ENCODE measurements at places on chromosomes 1 and 21.
A peak's percentile ranks its signal among the peaks of the same experiment; 100 is the strongest.

- no peak for DNase-seq
These were observed 1.5 kb upstream of the DNAJB4 start for GRCh38 chr1:78003070-78003746.

DNA sequence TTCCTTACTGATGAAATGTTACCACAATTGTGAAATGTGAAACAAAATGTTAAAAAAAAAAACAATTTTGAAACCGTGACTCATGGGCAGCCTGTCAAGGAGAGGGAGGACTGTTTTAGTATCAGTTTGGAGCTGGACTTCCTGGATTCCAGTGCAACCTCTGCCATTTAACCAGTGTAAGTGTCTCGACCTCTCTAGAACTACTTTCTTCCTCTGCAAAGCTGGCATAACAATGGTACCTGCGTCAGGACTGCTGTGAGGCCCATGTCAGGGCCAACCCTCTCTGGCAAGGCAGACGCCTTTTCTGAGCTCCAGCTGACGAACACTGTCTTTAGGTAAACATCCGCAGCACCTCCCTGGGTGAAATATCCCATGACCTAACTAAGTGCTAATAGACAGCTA is 20.9 kb downstream of the URB1 start:
- peak; percentile 82 for DNase-seq

DNA sequence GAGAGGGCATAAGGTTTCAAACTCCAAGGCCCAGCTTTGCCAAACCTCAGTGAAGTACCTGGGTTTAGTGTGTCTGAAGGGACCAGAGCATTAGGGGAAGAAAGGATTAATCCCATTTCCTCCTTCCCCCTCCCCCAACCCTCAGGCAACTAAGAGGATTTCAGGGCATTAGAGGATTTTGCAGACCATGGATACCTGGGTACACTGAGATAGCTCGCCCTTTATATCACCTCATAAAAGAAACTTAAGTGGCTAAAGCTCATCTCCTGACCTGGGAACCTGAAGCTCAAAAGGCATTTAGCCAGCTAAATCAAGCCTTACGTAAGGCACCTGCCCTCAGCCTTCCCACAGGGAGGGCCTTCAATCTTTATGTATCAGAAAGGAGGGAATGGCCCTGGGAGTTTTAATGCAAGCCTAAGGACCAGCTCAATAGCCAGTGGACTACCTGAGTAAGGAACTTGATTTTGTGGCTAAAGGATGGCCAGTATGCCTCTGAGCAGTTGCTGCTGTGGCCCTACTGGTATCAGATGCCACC is 26.4 kb upstream of the SMYD3 start:
- DNase-seq = no peak

DNA sequence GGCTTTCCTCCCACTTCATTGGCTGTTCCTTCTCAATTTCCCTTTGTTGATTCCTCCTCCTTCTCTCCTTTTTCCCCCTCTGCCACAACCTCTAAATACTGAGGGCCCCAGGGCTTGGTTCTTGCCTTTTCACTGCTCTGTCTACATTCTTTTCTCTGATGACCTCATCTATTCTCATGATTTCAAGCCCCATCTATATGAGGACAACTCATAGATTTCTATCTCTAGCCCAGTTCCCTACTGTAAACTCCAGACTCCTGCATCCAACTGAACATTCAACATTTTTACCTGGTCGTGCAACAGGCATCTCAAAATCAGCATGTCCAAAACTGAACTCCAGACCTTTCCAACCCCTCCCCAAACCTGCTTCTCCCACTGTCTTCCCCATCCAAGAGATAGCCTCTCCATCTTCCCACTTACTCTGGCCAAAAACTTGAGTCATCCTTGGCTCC is 11.5 kb upstream of the SLC9A1 start:
- no peak for DNase-seq

DNA sequence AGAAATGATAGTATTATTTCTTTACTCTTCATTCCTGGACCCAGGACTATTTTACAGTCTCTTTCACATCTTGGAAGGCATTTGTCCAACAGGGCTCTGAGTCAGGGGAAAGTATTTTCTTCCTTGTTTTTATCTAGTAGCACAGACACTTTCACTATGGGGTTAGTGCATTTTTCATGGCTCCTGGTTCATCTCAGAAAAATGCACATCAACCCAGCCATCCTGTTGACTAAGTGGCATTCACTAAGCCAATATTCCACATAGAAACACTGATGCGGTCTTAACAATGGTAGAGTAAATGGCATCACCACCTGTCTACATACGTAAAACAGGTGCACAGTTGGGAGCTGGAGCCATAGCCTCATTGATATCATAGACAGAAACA is 87.4 kb upstream of the C1orf21 start:
- peak; percentile 88 for DNase-seq

DNA sequence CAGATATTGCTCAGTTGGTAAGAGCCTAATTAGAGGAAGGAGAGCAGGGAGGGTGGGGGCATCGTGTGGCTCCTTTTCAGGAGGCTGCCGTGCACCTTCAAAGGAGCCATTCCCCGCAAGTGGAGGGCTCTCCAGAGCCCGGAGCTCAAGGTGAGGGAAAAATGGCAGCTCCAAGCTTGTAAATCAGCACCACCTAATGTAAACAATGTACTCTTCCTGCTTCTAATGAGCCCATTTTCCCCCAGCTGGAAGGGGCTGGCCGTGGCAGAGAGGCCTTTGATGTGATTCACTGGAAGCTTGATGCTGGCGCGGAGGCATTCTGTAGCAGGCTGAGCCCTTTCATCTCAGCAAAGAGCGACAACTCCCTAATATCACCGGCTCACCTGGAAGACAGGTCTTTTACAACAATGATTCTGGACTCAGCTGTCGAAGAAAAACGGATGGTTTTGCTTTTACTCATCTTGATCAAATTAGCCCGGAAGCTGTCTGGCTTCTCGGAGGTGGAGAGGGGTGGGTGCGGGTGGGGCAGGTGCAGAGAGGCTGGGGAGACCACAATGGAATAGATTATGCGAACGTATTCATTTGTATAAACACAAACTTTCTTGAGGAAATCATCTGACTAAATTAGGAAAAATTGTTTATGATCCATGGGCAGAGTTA is 112.5 kb downstream of the RRAGC start:
- no peak for DNase-seq

GRCh38 chr1:234135501-234135900 is 231.0 kb downstream of the SLC35F3 start:
- DNase-seq = no peak

- no peak for DNase-seq
These were observed 85.8 kb upstream of the ZNF648 start for GRCh38 chr1:182147136-182147820.

DNA sequence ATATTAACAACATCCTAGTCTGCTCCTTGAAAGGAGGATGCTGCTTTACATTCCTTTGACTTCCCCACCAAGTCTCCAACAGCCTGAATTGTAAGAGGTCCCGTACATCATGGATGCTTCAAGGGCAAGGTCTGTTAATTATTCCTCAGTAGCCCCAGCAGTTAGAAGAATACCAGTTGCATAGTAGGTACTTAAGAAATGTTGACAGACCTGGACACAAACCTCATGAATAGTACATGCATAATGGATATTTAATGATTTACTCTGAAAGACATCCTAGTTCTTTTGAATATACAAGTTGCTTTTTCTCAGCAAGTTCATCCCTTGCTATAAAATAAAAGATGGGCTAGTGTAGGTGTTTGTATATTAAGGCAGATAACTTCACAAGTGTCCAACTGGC is 112.1 kb upstream of the DPYD start:
- DNase-seq = no peak

GRCh38 chr1:202311875-202312635 is 29.7 kb downstream of the UBE2T start:
- no peak for DNase-seq
